ENCODE measurements at places on chromosomes 3 and 15.

DNA sequence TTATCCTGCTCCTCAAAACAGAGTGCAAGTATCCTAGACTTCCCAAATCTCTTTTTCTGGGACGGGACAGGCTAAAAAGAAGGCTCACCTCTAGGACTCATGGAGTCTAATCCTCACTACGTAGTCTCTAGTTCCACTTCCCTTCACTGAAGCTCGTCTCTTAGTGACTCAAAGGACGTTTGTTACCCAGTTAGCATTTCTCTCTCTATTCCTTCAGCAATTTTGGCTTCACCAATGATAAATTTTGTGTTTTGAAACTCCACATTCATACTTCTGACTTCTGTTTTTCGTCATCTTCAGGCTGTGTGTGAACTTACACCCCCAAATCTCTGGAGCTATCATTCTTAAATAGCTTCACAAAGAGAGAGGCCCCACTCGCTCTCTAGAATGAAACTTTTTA lies 627.1 kb downstream of the NAALADL2 start:
- no peak for DNase-seq

GRCh38 chr3:188941103-188941502 lies 230.7 kb upstream of the TPRG1 start:
- DNase-seq: no peak

DNA sequence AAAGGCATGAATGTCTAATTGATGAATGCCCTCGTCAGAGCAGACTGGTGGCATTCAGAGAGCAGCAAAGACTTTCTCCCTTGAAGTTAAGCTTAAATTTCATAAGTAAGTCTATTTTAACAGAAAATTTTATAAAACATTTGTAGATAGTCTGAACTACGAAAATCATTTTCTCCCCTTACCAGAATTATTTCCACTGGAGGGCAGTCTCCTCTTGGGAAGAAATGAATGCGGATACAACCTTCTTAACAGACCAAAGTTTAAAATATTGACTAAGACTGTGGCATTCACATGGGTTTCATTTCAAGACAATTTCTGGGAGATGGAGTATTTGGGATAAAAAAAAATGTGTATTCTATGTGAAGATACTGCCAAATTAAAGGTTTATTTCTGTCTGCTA lies 669.0 kb downstream of the FHIT start:
- DNase-seq: no peak

GRCh38 chr15:28889346-28889745 lies 3.6 kb downstream of the APBA2 start:
- no peak for DNase-seq

- no peak for DNase-seq
Measured at GRCh38 chr3:72463083-72463482, 385.2 kb downstream of the SHQ1 start.

DNA sequence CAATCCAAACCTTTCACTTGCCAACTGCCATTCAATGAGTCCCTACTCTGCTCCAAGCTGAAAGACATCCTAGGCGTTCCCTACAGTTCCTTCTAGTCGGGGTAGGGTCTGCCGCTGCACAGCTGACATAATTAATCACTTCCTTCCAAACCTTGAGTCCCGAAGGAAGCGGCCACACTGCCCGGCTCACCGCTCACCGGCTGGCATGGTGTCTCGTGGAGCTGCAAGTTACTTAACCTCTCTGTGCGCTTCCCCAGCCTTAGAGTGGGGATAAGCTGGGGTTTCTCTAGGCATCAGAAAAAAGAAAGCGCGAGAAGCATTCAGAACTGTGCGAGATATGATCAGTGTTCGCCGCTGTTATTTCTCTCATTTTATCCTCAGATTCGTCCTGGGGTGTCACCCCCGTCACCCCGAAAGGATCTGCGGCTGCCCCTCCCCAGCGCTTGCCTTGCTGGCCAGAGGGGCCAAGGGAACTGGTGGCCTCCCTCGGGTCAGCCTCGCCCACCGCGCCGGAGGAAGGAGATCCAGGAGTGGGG lies 748 bp downstream of the MRPS25 start:
- no peak for DNase-seq

GRCh38 chr3:129483870-129484269 lies 43.8 kb downstream of the IFT122 start:
- DNase-seq: no peak

GRCh38 chr3:143525408-143525807 lies 322.9 kb downstream of the SLC9A9 start:
- no peak for DNase-seq

DNA sequence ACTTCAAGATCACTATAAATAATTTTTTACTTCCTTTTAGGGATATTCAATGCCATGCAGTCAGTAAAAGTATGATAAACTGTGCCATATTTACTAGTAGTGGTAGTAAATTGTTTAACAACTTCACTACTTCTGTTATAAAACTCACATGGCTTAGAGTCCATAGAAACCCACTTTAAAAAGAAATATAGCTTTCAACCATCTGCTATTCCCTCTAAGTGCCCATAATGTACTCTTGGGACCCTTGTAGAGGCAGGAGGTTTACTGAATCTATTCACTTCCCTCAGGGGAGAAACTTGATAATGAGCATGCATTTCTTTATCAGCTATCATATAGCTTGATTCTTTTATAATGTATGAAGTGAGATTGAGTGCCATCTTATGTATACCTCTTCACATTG lies 1448.4 kb upstream of the ALCAM start:
- DNase-seq: no peak

- DNase-seq: no peak
Measured at GRCh38 chr3:126816986-126817777, 113.1 kb downstream of the CHCHD6 start.

GRCh38 chr3:161156936-161157335 lies 51.8 kb upstream of the B3GALNT1 start:
- no peak for DNase-seq

- DNase-seq: no peak
Measured at GRCh38 chr3:44939581-44940036, 36.4 kb downstream of the ZDHHC3 start.

DNA sequence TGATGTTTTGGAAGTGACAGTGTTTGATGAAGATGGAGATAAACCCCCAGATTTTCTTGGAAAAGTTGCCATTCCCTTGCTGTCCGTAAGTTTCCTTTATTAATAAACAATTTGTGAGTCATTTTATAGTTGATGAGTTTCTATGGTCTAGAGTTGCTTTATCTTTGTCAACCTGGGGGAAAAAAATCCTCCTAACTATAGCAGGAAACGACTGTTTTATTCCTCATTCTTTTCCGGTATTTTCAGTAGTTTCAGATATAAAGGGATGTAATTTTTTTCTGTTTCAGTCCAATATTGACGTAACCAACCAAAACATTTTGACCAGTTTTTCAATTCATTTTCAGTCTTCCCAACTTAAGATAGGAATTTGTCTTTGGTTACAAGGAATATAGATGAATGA lies 154.1 kb downstream of the MCTP2 start:
- DNase-seq: no peak

DNA sequence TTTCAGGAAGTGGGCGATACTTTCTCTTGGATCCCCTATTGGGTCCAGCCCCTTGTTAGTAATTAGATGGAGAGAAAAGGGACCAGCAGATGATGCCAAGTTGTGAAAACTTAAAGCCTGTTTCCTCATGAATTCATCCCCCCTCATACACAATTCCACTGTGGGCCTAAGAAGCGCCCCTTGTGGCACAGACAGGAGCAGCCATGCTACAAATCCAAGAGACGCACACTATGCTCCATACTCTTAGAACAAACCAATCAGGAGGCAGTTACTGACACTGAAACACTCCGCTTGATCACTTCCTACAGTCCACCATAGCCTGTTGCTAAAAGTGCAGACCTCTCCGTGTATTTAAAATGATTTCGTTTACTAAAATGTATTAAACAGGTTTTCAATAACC lies 111.3 kb upstream of the ARRDC4 start:
- DNase-seq: no peak

DNA sequence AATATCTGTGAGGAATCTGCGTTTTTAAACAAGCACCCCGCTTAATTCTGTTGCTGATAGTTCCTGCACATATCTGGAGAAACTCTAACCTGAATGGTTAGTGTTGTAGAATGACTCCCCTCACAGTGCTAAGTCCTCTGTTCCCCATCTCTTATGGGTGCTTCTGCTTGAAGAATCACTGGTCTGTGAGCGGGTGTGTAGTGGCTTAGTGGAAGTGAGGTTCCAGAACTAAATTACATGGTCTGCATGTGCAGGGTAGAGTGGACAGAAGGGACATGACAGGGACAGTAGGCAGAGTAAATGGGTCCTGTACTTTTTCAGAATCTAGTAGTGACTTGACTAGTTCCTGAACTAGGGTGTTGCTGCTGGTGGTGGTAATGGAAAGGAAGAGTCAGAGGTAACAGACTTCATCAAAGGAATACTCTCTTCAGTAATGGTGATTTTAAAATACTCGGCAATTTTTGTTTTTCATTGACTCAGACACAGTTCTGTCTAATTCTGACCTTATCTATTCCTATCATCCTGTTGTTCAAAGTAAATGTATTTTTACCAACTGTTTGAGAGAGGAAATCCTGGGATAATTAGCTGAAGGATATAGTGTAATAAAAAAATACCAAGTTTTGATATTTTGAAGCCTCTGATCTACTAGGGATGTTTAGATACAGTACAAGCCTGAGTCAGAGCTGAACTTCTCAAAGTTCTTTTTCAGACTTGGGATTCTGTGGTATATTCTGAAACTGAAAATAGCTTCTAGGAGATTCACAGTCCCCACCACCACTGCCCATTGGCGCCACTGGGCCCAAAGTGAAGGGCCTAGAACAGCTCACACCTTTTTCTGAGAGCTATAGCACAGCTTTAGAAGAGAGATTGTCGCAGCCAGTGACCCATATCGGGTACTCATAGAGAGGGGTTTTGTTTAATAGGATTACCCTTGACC lies 55.5 kb downstream of the FNDC3B start:
- no peak for DNase-seq

- DNase-seq: no peak
Measured at GRCh38 chr3:28544236-28544635, 195.6 kb upstream of the AZI2 start.

DNA sequence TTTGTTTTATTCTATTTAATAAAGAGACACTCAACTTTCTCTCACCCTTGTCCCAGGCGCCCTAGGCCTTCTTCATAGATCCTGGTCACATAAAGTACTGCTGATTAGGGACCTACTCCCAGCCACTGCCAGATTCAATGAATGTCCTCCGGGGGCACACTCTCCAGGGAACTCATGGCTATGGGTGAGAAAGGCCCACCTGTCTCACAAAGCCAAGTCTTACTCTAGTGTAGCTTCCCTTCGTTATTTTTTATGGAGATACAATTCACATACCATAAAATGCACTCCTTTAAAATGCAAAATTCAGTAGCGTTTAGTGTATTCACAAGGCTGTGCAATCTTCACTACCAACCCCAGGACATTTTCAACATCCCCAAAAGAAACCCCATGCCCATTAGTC lies 87.8 kb downstream of the ADCY5 start:
- DNase-seq: no peak

DNA sequence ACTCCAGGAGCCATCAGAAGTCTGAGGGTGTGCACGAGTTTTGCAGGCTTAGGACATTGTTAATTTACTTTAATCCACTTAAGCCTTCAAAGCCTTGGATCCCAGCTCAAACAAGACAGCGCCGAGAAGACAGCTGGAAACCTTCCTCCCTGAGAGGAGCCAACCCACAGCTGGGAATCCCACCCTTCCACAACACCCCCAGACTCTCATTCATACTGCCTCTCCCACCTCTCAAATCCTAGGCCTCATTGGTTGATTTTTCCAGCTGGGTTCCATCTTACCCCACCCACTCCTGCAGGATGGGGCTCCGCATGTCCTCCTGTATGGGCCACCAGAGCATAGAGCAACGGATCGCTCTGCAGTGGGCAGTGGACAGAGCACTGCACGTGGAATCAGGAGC lies 80.4 kb downstream of the SEMA5B start:
- DNase-seq: no peak

DNA sequence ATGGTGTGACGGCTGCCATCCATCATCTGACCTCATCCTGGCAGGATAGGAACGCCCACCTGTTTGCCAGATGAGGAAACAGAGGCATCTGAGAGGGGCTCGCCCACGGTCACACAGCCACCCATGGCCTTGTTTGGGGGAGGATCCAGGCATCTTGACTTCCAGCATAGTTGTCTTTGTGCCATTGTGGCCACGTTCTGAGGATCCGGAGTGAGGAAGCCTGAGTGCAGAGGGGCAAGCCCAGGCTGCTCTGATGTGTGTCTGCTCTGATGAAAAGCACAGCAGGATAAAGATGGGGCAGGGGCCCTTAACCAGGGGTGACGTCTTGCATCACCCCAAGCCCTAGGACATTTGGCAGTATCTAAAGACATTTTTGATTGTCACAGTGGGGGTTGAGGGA lies 58.7 kb downstream of the FGD5 start:
- no peak for DNase-seq

DNA sequence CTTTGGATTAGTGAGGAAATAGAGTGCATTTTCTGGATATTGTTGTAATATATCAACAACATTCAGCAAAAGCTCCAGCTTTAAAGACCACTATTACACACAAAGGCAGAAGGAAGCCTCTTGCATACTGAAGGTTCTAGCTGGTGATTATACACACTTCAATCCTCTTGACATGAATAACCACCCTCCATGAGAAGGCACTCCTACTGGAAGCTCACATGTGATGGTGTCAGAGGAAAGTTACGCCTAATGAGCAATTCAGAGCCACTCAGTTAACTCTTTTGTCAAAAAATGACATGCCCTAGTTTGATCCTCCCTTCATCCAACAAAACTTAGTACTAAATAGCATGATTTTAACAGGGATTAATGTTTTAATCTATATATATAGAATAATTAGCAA lies 124.6 kb upstream of the LYSMD4 start:
- DNase-seq: no peak
